ENCODE measurements at places on chromosomes 6 and 20.

- no peak for DNase-seq
Observed at GRCh38 chr6:40480678-40481077, 106.5 kb downstream of the LRFN2 start.

DNA sequence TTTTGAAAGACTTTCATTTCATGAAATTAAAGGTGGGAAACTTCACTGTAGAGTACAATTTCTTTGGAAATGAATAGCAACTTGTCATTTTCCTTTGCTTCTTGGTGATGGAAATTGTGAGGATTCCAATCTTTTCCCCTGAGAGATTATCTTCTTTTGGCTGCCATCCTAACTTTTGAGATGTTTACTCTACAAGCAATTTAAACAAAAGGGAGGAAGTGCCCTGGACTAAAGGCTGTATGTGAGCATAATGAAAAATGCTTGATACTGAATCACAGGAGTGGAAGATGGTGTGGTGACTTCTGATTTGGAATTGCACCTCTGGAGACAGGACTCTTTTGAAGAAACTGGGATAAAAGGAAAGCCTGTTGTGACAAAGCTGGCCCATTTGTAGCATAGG lies 43.1 kb upstream of the JAG1 start:
- DNase-seq = no peak

GRCh38 chr6:53924277-53924676 lies 129.5 kb downstream of the LRRC1 start:
- DNase-seq = no peak

- no peak for DNase-seq
Observed at GRCh38 chr6:14638906-14639761, 521.6 kb downstream of the CD83 start.

- DNase-seq = no peak
Observed at GRCh38 chr20:13874394-13875157, 89.7 kb downstream of the NDUFAF5 start.

- no peak for DNase-seq
Observed at GRCh38 chr6:12024699-12025434, 12.8 kb downstream of the HIVEP1 start.

- DNase-seq = no peak
Observed at GRCh38 chr6:163835439-163836171, 421.1 kb downstream of the QKI start.

DNA sequence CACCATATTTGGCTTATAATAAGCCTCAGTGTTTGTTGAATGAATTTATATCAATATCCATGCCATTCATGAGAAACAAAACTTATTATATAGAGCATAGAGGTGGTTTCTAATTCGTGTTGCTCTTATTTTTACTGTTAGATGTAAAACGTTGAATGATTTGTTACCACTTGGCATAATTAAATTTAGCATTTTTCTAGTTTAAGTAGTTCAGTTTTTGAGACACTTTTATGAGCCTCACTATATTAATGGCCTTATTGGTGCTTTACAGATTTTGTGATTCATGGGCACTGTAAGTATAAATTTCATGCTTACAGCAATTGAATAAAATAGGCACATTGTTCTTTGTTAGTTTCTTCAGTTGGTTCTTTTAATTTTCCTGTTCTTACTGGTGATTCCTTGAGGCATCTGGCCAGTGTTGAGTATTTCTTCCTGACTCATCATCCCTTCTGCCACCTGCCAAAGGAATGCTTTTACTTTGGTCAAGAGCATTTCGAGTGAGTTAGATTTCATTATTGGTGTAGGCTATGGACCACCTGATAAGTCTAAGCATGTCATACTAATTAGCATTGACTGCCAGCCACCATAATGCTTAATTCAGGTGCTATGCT lies 34.8 kb downstream of the CDKAL1 start:
- DNase-seq = no peak

GRCh38 chr6:63923139-63923739 lies 287.6 kb downstream of the PHF3 start:
- DNase-seq = no peak

DNA sequence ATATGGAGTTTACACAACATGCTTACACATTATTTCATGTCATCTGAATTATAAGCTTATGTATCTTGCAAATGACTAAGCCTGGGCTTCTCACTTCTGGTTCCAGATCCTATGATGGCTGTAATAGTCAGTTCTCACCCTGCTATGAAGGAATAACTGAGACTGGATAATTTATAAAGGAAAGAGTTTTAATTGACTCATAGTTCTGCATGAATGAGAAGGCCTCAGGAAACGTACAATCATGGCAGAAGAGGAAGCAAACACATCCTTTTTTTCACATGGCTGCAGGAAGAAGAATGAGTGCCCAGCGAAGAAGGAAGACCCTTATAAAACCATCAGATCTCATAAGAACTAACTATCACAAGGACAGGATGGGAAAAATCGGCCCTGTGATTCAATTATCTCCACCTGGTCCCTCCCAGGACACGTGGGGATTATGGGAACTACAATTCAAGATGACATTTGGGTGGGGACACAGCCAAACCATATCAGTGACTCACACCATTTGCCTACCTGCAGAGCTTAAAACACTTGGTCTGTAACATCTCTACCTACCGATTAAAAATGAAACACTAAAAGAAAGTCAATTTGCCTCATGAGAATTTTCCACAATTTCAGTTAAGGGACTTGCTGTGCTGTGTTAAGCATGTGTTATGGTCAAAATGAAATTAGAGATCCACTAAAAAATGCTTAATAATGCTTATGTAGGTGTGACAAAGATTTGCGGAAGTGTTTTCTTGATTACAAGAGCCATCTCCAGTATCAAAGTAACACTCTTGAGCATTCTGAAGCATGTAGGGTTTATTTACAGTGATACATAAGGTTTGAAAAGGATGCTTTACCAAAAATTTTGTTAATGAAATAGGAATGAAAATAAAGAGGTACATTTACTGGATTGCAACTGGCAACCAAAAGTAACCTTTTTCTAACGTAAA lies 2.2 kb upstream of the RWDD1 start:
- no peak for DNase-seq

GRCh38 chr6:43393602-43394001 lies 24.2 kb upstream of the ZNF318 start:
- DNase-seq = no peak

- peak; percentile 42 for DNase-seq
Observed at GRCh38 chr6:159093609-159094443, 49.0 kb upstream of the TAGAP start.

GRCh38 chr6:163438940-163439335 lies 24.4 kb downstream of the QKI start:
- DNase-seq = no peak

- DNase-seq = no peak
Observed at GRCh38 chr6:95596021-95596420, 18.7 kb downstream of the MANEA start.

GRCh38 chr6:149270616-149271015 lies 46.9 kb upstream of the TAB2 start:
- DNase-seq = no peak

- DNase-seq = no peak
Observed at GRCh38 chr20:5969940-5970339, 19.5 kb downstream of the MCM8 start.

DNA sequence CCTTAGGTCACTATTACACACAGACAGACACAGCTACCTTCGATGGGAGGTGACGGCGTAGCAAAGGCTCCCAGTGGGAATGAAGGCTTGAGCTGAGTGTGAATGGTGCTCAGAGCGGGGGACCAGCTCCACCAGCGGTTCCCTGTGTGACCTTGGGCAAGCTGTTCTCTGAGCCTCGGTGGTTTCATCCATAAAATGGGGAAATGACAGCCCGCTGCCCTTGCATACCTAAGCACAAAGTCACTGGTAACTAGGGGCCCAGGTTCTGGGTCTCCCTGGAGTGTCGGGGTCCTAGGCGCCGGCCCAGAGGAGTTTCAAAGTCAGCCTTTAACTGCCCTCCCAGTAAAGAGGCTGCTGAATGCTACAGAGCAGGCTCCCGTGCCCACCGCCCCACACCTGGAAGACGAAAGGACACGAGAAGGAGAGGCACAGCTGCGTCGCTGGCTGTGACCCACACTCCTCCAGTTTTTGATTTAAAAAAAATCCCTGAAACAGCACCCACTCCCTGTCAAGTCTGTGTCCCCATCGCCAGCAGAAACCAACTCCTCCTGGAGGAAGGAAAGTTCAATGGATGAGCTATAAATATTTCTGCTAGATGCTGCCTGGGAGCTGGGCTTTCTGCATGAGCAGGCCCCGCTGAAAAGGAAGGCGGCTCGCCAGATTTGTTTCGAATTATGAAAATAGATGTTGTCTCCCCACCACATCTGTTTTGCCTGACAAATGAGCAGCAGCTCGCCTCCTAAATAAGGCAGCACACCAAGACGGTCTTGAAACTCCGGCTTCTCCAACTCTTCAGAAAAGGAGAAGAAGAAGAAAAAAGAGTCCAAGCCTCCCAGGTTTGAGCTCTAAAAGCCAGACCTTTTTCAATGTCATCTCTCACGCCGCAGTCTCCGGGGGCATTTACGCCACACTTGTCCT lies 27.4 kb downstream of the PMEPA1 start:
- DNase-seq = no peak

DNA sequence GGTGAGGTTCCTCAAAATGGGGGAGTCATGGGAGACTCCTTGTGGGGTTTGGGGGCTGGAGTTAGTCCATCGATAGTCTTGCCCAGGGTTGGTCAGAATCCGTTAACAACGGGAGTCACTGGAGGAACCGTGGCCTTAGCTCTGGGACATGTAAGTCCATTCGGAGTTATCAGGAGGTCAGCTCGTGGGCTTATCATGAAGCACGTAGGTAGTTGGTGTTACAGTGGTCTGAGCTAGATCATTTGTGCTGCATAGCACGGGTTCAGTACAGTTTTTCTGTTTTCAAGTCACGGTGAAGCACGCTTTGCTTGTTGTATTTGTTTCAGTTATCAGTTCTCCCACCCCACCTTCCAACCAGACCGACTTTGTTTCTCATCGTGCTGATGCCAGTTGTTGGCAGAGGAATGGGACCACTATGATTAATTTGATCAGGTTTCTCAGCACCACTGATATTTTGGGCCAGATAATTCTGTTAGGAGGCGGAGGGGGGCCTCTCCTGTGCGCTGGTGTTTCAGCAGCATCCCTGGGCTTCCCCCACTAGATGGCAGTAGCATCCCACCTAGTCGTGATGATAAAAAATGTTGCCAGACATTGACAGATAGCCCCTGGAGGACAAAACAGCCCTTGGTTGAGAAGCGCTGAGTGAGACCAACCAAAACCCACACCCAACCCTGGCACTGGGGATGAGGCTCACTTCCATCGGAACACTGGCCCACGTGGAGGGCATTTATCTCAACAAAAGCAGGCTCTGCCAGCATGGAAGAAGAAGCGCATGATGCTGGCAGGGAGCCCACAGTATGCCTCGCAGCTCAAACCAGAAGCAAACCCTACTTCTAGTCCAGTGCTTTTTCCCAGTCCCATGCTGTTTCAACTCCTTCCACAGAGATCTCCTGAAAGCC lies 2.2 kb upstream of the APMAP start:
- peak; percentile 93 for DNase-seq

DNA sequence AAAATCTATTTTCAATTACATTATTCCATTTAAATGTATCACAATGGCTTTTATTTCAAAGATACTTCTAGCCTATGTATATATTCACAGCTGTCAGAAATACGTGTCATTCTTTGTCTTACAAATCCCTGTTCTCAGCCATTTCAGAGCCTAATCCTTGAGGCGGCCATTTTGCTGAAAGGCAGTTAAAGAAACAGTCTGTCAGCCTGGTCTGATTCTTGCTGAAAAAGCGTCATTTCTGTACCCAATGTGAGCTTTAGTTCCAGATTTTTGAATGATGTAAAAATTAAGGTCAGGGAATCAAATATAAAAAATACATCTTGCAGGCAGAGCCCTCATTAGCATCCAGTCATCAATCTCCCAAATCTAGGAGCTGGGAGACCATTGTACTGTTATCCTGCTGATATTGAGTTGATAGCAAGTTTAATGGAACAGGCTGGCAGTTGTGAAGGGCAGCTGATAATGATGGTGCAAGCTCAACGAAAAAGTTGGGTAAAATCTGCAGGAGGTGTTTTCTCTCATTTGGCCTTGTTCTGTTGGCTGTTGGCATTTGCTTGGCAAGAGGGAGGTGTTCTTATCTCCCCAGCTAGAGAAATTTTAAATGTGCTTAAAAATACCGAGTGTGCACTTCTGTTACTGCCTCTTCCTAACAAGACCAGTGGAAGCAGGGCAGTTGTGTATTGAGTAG lies 314.8 kb downstream of the SOX4 start:
- DNase-seq = no peak

- no peak for DNase-seq
Observed at GRCh38 chr6:140905724-140906123, 1227.0 kb upstream of the GJE1 start.

- peak; percentile 77 for DNase-seq
Observed at GRCh38 chr6:169959136-169960002, 207.9 kb downstream of the ERMARD start.

DNA sequence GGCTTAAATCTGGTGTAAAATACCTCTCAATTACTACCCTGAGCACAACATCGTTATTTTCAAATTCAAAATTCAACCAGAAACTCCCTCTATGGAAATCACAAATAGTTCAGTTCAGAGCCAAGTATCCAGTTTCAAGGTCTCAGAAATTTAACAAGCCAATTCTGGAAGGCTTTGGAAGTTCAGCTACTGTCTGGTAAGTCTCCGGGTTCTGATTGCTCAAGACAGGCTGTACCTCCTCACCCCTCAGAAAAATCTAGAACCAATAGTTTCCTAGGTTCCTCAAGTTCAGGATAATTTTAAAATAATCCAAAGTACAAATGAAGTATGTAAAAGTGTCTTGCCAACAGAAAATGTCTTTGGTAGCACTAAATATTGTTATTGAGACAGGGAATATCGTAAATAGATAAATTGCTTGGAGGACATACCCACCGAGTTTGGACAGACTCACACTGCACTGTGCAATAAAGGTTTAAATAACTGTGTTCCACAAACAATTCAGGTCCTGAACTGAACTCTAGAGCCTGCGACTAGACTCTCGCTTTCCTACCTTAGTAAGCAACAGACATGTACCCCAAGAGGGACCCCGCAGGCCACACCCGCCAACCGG lies 729 bp downstream of the ATG5 start:
- no peak for DNase-seq

GRCh38 chr20:48141660-48142515 lies 356.6 kb upstream of the SULF2 start:
- no peak for DNase-seq

DNA sequence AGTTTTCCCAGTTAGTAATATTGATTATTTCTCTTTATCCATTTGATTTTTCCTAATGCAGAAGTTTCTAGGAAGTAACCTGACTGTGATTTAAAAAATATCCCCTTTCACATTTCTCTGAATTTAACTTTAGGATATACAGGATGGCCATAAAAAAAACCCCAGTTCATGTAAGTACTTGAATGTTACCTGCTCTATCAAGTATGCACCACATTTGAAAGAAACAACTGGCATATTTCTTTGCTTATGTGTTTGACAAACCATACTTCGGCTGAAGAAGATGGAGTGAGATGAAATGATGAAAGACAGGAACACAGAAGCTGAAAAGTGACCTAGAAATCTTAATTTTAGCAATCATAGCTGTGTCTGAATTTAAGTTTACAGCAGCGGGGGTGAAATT lies 374.0 kb upstream of the NOX3 start:
- DNase-seq = no peak

- DNase-seq = no peak
Observed at GRCh38 chr20:5810800-5811422, 60.7 kb downstream of the SHLD1 start.
